ENCODE measurements at places on chromosomes 16 and 17. TPM values are rescaled to one million over a fixed set of nuclear protein-coding genes. Genes with fewer than 3 reads are reported as not detected.

Gene TBC1D3C
- not detected for total RNA-seq

Gene B9D1
- 45.9 TPM for total RNA-seq

Gene TEKT3
- not detected for total RNA-seq

Gene HES7
- total RNA-seq: 2.1 TPM

Gene DNAI2
- total RNA-seq: not detected

Gene GP1BA
- total RNA-seq: not detected

Gene TBC1D3G
- not detected for total RNA-seq

Gene SDK2
- total RNA-seq: 0.32 TPM

Gene ABCC11
- 0.06 TPM for total RNA-seq

Gene KRT31
- total RNA-seq: not detected

Gene CHST5
- 0.03 TPM for total RNA-seq

Gene SCNN1B
- total RNA-seq: 0.06 TPM

Gene CD19
- not detected for total RNA-seq

Gene HP
- total RNA-seq: not detected

Gene RAMP2
- total RNA-seq: 0.98 TPM

Gene DHRS7C
- not detected for total RNA-seq

Gene NLE1
- 36.2 TPM for total RNA-seq

Gene CHMP1A
- 88.9 TPM for total RNA-seq

Gene PRKCB
- 0.15 TPM for total RNA-seq

Gene SLC13A2
- 0.21 TPM for total RNA-seq
